ENCODE measurements at places on chromosomes 6 and 20.

GRCh38 chr6:165854061-165854862 is 191.2 kb upstream of the PDE10A start:
- DNase-seq, result no peak

GRCh38 chr6:106770081-106770480 is 140.7 kb downstream of the QRSL1 start:
- no peak for DNase-seq

DNA sequence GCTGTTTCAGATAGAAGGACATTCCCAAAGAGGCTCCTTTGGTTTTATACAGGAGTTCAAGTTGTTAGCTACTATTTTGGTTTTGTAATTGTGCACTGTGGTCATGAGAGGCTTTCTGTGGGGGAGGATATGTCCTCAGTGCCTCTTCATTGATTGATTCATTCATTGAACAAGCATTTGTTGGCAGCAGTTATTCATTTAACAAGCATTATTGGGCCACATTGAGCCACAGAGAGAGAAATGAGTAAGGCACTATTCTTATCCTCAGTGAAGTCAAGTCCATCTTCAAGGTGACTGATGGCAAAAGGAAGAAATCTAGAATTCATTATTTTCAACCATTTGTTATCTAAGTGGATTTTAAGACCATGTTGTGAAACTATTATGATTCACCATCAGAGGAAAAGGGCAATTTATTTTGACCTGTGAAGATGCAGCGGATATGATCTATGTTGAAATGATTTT is 697.2 kb upstream of the CITED2 start:
- DNase-seq, result no peak

DNA sequence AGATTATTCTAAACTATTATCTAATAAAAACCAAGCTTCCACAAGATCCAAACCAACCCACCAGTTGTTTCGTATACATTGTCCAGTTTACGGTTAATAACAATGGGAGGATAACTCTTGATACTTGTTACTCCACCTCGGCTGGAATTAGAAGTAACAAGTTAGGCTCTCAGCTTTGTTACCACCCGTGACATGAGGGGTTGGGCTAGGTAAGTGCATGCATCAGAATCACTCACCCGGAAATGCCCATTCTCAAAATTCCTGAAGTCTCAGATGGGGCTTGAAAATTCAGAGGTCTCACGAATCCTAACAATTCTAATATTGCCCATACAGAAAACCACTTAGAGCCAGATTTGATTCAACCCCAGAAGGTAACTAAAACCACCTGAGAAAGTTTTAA is 27.0 kb upstream of the SERPINB1 start:
- DNase-seq, result no peak

DNA sequence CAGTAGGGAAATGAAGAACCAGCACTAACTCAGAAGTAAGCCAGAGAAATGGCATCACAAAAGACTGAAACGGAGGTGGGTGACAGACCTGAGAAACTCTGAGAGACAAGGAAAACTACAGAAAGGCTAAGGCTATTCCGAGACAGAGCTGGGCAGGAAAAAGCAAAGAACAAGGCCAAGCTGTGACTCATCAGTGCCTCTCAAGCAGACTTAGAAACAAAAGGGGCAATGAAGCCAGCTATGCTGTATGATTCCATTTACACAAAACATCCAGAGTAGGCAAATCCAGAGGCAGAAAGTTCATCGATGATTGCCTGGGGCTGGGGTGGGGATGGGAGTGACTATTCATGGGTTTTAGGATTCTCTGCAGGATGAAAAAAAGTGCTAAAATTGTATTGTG is 50.0 kb downstream of the SLC23A2 start:
- no peak for DNase-seq

DNA sequence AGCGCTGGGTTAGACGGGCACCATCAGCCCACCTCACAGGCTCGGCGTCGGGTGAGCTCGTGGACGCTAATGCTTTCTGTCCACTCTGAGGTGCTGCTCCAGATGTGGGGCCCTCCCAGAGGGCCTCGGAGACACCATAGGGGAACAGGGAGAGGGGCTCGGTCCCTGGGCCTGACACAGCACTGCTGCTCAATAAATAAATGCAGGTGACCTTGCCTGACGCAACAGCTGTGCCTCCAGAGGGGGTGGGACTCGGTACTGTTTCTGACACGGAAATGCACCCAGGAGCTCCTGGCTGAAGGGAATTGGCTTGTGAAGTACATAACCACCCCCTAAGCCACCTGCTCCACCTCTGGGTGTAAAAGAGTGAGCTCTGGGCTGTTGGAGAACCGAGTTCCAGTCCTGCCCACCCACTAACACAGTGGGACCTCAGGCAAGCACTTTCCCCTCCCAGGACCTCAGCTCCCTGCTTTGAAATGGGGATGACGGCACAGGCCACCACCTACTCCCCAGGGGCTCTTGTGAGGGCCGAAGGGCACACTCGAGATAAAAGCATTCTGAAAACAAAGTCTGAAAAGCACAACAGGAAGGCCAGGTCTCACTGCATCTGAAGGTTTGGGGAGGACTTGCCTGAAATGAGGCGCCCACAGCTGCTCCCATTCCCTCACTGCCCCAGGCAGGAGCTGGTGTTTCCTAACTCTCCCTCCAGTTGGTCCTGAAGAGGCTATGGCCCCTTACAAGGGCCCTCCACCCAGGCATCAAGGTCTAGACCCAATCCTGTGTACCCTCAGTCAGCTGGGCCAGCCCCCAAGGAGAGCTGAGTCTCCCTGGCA is 6.7 kb downstream of the KCNK15 start:
- DNase-seq, result no peak

DNA sequence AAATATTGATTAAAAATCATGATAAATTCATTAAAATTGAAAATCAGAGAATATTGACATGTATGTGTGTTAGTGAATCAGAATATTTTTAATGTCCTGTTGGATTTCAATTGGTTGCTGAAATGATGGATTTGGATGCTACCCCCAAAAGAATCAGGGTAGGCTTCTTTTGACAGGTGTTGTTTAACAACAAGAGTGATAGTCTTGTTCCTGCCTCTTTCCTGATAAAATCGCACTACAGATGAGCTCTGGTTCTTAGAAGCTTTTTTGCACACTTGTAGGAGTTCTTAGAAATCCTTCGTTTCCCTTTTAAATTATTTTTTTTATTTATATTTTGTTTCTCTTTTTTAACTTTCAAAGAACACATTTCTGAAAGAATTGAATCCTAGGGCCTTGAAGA is 259.5 kb downstream of the FARS2 start:
- DNase-seq, result no peak

- DNase-seq, result no peak
Observed at GRCh38 chr6:154223296-154223695, 133.3 kb downstream of the IPCEF1 start.

DNA sequence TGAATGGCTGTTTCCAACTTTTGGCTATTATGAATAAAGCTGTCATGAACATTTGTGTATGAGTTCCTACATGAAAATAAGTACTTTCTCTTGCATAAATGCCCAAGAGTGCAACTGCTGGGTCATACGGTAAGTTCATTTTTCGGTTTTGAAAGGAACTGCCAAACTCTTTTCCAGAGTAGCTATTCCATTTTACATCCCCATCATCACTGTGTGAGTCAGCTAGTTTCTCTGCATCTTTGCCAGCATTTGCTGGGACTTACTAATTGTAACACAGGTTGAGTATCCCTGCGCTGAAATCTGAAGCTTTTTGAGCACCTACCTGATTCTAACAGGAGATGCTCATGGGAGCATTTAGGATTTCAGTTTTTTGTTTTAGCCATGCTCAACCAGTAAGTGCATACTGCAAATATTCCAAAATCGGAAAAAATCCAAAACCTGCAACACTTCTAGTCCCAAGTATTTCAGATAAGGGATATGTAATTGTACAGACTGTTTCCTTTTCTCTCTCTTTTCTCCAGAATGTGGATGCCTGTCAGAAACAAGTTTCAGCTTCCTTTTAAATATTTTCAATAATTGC is 118.4 kb downstream of the DTNBP1 start:
- no peak for DNase-seq

- DNase-seq, result no peak
Observed at GRCh38 chr6:89186762-89187161, 30.4 kb downstream of the GABRR1 start.

DNA sequence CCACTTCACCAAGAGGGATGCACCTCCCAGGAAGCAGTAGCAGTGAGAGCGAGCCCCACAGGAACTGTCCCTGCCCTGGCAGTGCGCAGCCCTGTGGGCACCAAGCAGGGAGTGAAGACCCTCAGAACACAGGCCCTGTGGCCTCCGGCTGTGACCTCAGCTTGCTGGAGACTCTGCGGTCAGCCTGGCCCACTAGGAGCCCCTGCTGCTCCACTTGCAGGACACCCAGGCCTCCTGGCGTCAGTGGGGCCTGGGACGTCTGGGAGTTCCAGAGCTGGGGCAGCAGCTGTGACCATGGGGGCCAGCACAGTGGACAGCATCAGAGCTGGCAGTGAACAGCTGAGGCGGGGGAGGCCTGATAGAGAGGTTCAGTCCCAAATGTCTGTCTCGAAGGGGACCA is 28.3 kb downstream of the PXDC1 start:
- DNase-seq, result no peak

GRCh38 chr20:54086507-54087039 is 16.2 kb upstream of the BCAS1 start:
- DNase-seq, result no peak

DNA sequence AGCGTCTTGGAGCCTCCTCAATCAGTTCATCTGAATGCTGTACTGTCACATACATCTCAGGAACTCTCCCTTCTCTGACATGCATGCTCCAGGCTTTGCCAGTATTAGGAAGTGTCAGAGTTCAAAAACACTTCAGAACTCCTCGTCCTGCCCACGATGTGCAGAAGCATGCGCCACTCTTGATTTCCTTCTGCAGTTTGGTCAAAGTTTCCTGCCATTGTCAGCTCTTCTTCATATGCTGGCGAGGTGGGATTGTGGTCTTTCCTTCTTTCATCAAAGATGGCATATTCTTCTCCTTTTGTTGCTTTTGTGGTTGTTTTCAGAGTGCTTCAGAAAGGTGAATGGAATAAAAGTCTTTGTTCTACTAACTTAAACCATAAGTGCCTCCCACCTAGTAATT is 21.0 kb downstream of the SLC13A3 start:
- no peak for DNase-seq

DNA sequence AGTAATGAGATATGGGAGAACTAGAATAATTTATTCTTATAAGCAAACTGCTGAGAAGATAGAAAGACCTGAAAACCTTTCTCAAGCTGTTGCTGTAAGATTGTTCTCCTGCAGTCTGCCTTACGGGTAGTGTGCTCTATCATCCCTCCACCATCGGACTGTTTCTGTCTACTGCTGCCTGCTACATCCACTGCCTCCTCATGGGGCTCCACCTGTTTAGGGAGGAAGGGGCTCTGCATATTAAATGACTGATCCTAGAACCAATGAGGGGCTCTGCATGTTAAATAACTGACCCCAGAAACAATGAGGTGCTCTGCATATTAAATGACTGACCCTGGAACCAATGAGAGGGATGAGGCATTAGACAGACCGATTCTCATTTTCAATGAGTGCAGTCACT is 654.6 kb downstream of the KIF16B start:
- DNase-seq, result no peak

DNA sequence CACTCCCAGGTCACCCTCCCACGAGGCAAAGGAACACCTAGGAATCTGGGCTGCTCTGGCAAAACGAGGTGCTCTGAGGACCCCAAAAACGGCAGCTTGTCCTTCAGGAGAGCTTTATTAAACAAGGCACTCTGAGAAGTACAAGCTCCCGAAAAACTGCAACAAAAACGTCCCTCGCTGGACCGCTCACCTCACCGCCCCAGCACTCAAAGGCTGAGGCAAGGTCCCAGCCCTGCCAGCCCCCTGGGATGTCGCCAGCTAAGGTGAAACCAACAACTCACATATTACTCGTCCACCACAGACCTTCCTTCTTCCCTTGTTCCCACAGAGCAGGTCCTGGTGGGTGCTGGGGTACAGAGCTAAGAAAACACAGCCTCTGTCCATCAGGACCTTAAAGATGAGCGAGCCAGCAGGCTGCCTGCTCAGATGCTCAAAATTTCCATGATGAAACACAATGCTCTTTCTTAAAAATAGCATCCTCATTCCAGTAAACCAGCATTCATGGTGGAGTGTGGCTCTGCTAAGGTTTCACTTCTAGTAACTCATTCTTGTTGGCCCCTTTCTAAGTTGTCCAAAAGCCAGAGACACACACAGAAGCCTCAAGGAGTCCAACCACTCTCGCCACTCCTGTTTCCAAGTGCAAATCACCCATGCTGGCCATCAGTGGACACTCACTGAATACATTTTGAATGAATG is 35.9 kb downstream of the ATP9A start:
- DNase-seq, result no peak

DNA sequence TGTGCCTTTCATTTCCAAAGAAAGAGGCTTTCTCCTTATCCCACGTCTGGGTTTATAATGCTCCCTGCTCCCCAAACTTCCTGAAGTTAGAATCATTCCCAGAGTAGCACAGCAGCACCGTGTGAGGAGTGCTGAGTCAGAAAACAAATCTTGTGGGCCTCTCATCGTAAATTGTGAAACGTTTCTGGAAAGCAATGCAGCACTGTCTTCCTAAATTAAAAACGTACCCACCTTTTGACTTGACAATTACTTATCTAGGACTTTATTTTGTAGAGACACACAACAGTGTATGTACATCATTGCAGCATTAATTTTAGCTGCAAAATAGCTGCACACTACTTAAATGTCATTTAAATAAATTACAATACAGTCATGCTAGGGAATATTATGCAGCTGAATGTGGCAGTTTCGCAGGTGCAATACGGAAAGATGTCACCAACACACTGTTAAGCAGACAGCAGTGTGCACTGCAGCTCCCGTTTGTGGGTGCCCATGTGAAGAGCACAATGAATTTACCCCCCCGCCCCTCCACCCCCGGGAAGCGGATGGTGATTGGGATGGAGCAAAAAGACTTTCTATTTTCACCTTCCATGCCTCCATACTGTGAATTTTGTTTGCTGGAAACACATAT is 30.8 kb downstream of the RRBP1 start:
- no peak for DNase-seq

DNA sequence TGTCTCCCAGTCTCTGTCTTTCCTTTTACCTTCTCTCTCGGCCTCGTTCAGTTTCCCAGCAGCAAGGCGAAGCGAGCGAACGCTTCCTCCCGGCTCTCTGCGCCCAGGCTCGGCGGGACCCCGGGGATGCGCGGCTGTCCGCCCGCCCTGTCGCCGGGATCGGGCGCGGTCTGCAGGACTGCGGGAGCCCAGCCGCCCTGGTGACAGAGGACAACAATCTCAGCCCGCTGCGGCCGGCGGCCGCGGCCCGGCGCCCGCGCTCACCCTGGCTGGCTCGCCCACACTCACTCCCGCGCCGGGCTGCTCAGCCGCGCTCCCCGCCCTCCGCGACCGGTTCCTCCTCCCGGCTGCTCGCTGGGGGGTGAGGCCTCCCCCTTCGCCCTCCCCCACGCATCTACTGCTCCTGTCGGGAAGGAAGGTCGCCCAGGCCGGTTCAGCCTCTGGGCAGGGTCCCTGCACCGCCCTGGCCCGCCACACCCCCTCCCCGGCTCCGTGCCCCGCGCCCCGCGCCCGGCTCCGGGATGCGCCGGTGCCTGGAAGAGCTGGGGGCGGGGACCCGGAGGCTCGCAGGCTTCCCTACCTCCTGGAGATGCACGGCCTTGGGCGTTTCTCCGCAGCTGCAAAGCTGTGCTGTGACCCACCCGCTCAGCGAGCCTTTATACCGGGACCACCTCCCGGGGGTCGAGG is 410 bp downstream of the SYNE1 start:
- DNase-seq, result no peak

Data from NAMALWA (cell line).